ENCODE measurements at places on chromosomes 13 and 19.

- no peak for DNase-seq
Observed at GRCh38 chr19:10975374-10976130, 14.7 kb downstream of the SMARCA4 start.

GRCh38 chr13:97114651-97115050 lies 107.5 kb upstream of the MBNL2 start:
- no peak for DNase-seq

- no peak for DNase-seq
Observed at GRCh38 chr19:2064788-2065524, 13.9 kb upstream of the MKNK2 start.

- no peak for DNase-seq
Observed at GRCh38 chr19:45505151-45505995, 1.9 kb upstream of the VASP start.

DNA sequence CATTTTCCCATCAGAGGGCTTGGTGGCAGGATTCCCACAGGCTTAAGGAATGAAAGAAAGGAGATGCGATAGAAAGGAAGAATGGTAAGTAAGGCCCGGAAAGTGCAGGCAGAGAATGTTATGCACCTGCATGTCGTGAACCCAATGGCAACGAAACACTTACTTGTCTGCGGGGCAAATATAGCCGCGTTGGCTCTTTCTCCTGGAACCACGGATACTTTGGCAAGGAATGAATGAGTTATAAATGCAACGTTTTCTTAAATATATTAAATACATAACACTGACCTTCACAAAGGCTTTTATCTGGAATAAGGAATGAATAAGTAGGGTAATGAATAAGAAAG lies 192.1 kb downstream of the KATNAL1 start:
- no peak for DNase-seq

DNA sequence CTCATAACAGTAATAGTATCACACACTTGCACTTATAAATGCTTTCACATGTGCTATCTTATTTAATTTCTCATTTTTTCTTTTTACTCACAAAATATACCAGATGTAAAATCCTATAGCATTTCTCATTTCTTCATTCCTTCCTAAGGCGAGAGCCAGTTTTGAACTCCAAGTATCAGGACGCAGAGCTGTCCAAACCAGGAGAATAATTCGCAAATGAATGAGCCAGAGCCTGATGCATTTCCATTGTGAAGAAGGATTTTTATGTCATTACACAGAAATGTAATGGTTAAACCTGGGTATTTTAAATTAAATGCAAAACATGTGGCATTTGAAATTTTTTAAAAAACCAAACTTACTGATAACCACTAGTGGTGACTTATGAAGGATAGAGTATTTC lies 244.3 kb downstream of the RGCC start:
- DNase-seq = no peak

DNA sequence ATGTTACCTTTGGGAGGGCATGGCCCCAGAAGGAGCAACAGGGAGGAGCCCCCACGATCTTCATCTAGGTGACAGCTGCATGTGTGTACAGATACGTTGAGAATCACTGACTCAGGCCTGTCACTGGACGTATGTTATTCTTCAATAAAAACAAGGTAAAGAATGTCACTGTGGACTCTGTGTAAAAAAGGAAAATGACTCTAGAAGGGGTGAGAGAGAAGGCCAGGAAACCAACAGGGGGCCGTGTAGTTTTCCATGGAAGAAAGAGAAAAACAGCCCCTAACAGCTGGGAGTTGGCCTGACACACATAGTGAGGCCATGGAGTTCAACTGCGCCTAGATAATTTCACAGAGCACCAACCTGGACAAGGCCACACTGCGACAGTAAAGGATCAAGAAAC lies 1.9 kb upstream of the LYPD3 start:
- no peak for DNase-seq
